Choroid plexus epithelial cell (primary cell): ENCODE measurements at places on chromosomes 7 and 10.

- DNase-seq, result no peak
Observed at GRCh38 chr7:132402096-132402495, 174.2 kb downstream of the PLXNA4 start.

DNA sequence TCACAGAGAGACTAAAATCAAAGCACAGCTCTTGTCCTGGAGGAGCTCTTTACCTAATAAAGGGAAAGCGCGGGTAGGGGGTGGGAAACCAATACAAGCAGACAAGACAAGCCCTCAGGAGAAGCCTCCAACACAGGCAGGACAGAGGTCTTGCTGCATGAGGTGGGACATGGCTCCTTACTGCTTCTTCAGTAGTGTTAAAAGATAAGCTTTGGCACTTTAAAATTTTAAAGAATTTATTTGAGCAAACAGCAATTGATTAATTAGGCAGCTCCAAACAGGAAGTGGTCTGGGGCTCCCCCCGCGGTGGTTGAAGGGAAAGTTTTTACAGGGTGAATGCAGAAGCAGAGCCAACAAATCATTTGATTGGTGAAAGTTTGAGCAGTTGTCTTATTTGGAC is 50.3 kb upstream of the MACC1 start:
- DNase-seq, result peak; percentile 16

GRCh38 chr7:155585951-155586350 is 39.6 kb upstream of the CNPY1 start:
- DNase-seq, result no peak

GRCh38 chr7:127251465-127252376 is 1.0 kb downstream of the GRM8 start:
- no peak for DNase-seq

DNA sequence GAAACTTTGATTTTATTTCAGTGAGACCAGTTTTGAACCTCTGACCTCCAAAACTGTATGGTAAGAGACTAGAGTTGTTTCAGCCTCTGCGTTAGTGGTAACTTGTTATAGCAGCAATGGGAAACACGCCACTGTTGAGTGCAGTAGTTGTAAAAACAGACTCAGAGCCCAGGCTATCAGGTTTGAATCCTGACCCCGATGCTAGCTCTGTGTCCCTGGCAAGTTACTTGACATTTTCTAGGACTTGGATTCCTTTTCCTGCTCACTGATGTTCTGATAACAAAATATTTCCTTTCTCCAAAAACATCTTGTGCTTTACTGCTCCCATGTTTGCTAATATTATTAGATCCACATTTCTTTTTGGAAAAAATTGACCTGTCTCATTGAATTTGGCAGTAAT is 131.0 kb downstream of the PLXDC2 start:
- DNase-seq, result peak; percentile 11

- DNase-seq, result no peak
Observed at GRCh38 chr10:132385721-132386418, 11.1 kb upstream of the PWWP2B start.

GRCh38 chr10:58894929-58895328 is 281.5 kb upstream of the PHYHIPL start:
- peak; percentile 65 for DNase-seq

DNA sequence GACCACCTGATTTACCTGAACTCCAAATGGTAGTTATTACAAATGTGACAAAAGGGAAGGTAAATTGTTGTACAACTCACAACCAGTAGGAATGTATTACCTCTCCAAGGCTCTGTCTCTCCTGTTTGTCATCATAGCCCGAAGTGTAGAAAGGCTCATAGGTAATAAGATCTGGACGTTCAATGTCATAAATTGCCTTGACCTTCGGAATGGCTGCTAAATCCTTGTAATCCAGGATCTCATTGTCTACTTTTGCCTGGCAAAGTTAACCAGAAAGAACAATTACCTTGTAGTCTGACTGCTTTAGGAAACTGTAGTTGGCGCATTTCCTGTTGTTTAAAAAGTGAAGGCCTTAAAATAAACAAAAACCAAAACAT is 68.6 kb upstream of the AFAP1L2 start:
- no peak for DNase-seq

- peak; percentile 86 for DNase-seq
Observed at GRCh38 chr7:99137411-99138180, 6.3 kb downstream of the SMURF1 start.

DNA sequence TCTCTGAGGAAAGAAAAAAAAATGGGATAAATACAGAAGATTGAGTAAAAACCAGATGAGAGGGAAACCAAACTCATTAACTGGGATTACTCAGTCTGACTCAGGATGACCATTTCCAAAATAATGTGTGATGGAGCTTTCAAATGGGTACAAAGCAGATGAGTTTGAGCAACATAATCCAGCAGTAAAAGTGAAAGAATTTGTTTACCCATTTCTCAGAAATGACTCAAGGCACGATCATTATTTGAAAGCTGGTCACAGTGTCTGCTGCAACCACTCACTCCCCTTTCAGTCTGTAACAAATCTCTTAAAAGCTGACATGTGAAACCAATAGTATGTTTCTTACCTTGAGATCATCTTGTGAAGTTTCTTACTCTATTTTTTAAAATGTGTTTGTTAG is 104.7 kb upstream of the KLF14 start:
- DNase-seq, result peak; percentile 52

- DNase-seq, result no peak
Observed at GRCh38 chr7:93176992-93177580, 28.9 kb upstream of the SAMD9L start.

DNA sequence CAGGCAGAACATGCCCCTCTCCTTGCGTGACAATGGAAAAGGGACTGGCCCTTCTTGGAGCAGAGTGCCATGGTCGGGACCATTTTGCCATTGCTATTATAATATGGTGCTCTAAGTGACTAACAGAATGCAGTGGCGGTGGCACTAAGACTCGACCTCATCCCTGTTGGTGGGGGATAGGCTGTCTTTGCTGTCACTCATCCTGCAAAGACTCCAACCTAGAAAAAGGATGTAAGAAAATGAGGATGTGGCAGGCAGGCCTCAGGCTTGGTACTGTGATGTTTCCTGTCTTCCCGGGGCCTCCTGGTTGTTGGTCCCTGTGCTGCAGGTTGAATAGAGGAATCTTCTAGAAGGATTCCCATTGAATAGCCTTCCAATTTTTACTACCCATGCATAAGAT is 18.6 kb downstream of the BLNK start:
- no peak for DNase-seq

- DNase-seq, result peak; percentile 65
Observed at GRCh38 chr7:55271069-55271626, 94.0 kb upstream of the LANCL2 start.

GRCh38 chr7:127629268-127629854 is 11.4 kb upstream of the PAX4 start:
- DNase-seq, result no peak

DNA sequence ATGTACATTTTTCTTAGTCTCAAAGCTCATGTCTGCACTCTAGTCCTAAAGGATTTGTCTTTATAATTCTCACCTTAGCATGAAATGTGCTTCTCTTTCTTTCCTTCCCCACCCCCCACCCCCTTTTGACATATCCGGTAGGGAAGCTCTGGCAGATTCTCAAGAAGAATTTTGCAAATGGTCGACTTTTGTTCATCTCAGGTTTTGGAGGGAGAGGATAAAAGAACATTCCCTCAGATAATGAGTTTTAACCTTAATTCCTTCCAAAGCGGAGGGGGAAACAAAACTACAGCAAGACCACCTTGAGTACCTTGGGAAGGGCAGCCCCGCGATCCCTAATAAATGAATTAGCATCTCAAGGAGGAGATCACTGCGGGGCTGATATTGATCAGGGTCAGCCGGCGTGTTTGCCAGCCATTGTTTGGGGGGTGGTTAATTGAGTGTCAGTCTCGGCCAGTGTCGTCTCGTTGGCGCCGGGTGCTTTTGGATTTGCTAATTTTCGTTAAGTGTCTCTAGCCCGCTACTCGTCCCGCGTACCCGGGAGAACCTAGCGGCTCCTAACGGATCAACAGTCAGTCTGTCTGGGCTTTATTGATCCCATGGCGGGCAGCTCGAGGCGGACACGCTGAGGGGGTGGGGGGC is 874 bp upstream of the BAMBI start:
- DNase-seq, result peak; percentile 22

DNA sequence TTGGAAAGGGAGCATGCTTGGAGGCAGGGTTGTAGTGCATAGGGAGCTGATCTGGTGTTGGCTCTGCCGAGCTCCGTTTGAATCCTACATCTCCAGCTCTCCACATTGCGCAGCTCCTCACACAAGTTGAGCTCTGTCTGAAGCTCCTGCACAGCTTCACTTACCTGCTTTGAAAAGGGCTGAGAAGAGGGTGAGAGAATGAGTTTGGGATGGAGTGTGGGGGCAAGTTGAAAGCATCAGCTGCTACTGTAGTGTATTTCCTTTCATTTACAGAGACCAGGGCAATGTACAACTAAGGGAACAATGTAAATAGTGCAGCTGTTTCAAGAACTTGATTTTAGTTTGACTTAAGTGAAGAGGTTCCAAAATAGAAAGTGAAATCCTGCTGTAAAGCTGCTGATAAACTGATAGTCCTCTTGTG is 88.5 kb downstream of the VTI1A start:
- DNase-seq, result no peak

DNA sequence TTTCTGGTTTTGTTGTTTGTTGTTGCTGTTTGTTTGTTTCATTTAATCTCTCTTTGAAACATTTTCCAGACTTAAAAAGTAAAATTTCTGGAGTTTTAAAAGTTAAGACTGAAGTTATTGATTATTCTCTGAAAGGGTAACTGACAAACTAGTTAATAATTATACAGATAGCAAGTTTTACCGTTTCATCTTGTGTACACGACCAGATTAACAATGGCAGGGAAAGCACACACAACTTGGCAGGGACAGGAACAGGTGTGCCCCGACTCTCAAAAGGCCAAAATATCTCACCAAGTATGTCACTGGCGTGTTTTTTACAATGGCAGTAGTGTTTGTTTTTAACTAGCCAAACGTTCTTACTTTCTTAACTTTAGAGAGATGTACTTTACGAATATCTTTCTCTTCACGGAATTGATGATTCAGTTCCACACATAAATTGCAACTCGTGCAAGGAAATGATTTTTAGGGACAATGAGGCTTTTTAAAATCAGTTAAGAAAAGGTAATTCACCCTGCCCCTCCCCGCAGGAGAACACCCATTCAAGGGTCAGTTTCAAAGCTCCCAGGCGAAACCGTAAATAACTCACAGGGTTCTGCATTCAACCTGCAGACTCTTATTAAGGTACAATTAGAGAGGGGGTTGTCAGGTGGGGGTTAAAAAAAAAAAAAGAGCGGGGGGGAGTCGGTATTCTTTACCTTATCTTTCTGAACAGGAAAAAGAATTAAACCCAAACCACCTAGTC is 3.5 kb downstream of the CTBP2 start:
- no peak for DNase-seq

DNA sequence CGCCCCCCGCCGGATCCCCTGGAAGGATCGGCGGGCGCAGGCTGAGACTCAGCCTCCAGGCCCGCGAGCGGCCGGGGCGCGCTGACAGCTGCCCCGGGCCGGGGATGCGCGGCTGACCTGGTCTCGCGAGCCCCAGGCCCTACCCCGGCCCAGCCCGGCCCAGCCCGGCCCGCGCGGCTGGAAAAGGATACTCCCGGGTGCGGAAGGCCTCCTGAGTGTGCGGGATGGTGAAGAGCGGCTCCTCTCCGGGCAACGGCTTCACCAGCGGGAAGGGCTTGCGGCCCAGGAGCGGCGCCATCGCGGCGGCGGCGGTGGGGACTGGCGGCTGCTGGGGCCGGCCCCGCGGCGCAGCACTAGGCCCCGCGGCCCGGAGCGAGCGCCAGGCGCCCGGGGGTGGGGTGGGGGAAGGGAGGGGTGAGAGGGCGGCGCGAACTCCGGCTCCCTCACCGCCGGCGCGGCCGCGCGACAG is 423 bp downstream of the BAZ1B start:
- DNase-seq, result peak; percentile 36

DNA sequence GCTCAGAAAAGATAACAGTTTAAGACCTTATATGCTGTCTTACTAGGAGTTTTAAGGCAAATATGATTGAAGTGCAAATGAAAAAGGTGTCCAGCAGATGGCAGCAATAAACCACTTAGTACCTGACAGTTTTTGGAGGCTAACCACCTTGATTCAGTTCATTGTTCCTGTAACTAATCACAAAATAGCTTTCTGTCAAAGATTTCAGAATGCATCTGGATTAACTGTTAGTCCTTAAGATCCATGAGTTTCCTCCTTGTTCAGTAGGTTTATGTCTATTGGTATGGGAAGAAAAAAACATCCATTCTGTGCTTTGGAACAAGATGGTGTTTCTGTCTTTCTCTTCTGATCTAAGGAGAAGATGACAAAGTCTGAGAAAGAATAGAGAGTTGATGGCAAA is 46.6 kb downstream of the CCSER2 start:
- peak; percentile 82 for DNase-seq

DNA sequence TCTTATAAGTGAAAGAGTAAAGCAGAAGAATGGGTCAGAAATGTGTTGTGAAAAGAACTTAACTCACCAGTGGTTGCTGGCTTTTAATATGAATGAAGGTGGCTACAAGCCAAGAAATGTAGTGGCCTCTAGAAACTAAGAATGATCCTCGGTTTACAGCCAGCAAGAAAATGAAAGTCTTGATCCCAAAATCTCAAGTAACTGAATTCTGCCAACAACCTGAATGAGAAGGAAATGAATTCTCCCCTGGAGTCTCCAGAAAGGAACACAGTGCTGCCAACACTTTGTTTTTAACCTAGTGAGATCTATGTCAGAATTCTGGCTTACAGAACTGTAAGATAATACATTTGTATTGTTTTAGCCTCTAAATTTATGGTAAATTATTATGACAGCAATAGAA is 193.0 kb downstream of the FZD1 start:
- no peak for DNase-seq

DNA sequence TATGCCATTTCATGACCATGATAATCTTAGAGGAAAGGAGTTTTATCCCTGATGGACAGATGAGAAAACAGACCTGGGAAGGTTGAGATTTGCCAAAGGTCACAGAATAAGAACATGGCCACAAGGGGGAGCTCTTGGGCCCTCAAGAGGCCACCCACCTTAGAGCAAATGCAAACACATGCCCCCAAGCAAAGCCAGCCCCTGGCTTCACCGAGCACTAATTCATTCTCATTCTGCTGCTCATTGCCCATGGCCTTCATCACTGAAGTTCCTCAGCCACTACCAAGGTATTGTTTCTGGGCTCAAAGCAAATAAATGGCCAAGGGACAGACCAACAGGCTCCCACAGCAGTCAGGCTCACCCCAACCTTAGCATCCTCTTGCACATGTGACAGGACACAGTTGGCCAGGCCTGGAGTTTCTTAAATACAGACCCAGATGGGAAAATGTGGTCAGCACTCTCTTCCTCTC is 44.2 kb downstream of the PDLIM1 start:
- DNase-seq, result peak; percentile 89

DNA sequence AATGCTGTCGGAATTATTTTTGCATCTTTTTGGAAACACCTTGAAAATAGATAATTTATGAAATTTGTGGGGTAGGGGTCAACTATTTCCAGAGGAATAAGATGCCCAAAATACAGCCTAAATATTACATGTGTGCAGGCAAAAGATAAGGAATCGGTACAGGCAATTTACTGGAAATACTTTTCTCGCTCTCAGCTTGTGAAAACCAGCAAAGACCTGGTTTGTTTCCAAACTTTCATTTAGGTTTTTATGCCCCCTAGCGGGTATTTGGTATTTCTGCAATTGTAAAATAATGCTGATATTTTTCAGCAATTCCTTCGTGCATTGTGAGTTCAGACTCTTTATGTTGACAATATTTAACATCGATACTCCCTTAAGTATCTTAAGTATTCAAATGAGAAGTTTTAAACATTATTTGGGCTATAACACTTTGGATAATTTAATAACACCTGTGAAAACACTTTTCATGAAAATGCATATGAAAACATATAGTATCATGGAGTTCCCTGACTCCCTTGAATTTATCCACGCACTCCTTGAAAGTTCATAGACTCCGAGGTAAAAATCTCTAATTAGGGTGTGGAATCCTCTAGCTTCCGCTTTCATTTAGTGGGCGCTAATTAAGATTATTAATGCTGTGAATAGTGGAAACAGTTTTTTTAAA is 132.4 kb downstream of the TSPAN12 start:
- DNase-seq, result peak; percentile 77
